Stimulated activated CD8-positive, alpha-beta memory T cell treated with anti-CD3 and anti-CD28 coated beads, Interleukin-7, amount 100 ng/mL, for 1 hour (primary cell): ENCODE measurements at places on chromosomes 13 and 19.

DNA sequence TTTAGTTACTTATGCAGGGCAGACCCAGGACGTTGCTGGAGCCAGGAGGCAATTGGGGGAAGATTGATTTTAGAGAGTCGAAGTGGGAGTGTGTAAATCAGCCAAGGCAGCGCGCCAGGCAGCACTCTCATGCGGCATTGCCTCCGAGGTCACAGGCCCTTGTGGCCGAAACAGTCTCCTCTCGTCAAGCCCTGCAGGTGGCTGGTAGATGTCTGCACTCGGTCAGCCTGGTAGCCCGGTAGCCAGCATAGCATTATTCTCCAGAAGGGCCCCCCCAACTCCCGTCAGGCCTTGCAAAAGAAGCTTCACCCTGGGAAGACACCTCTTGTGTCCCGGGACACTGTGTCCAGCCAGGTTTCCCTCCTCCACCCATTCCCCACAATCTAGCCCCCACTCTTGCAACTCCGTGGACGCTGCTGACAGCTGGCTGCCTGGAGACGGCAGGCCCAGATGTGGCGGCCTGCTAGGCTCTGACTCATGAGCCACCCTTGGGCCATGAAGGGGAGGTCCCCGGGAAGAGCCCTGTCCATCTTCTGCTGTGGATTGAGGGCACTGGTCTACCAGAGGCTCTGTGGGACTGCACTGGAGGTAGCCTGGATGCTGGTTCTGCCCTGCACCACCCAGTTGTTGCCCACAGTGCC lies 2.6 kb upstream of the PEPD start:
- no peak for DNase-seq

- DNase-seq: no peak
Measured at GRCh38 chr19:11420429-11421370, 1.6 kb upstream of the RGL3 start.

DNA sequence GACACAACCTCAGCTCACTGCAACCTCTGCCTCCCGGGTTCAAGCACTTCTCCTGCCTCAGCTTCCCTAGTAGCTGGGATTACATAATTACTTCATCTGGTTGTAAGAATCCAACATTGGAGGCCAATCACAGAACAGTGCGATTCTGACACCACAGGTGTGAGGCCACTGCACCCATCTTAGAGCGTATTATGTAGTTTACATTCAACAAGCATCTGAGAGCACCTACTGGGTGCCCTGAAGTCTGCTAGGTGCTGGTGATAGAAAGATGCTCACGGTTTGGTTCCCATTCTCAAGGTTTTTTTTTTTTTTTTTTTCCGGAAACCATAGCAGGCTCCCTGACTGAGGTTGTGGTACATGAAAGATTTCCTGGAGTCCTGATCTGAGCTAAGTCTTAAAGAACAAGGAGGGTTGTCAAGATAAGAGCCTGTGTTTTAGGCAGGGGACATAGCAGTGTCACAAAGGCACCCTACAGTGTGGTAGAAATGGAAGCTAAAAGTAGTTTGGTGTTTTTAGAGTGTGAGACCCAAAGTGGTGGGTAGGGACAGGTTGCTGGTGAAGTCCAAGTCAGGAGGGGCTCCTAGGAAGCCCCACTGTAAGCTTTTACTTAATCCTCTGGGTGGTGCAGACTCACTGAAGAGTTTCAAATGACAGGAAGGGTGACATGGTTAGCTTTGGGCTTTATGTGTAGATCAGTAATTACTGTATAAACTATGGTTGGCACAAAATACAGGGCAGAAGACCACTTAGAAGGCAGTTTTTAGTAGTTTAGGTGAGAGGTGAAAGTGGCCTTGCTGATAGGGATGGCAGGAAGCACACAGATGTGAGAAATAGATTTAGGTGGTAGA lies 15.2 kb downstream of the SAE1 start:
- no peak for DNase-seq

GRCh38 chr13:107586216-107586615 lies 629.1 kb downstream of the LIG4 start:
- DNase-seq: no peak

DNA sequence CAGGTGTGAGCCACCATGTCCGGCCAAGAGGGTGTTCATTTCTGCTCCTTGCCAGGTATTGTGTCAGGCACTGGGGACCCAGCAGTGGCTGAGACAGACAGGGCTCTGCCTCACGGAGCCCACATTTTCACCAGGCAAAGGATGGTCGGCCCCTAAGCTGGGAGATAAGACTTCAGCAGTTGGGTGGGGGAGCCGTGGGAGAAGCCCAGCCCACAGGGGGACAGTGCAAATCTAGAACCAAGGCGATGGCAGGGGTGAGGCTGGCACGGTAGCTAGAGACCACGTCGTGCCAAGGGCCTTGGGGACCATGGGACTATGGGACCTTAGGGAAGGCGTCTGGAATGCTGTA lies 8.3 kb downstream of the LSR start:
- DNase-seq: no peak

DNA sequence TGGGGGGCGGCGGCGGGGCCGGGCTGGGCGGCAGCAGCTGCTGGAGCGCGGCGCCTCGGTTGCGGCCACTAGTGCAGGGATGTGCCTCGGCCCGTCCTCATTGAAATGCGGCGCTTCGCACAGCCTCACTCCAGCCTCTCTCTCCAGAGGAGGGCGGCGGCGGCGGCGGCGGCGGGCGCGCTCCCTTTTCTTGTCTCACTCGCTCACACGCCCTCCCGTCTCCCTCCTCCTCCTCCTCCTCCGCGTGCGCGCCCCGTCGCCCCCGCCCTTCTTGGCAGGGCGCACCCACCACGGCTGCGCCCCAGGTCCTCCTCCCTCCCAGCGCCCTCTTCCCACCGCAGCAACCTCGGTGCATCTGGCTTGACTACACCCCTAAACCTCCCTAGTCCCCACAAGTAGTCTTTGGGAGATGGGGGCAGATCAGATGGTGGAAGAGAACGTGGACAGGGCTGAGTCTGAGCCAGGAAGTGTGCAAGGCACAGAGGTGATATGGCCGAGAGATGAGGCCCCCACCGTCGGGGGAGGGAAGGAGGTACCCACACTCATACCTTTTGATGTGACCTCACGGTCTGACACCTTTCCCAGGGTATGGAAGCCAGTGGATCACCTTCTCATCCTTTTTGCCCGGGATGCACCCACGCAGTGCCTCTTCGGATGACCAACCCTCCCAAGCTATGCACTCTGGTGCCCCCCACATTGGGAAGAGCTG lies at the start of gene DCLK1:
Gene DCLK1, minus strand, starts transcription at position 161 of the 709 bp plus-strand sequence.
- no peak for DNase-seq

- no peak for DNase-seq
Measured at GRCh38 chr13:44191504-44192171, 182.0 kb upstream of the SERP2 start.

- no peak for DNase-seq
Measured at GRCh38 chr13:87677043-87677495, 5.9 kb downstream of the SLITRK5 start.

DNA sequence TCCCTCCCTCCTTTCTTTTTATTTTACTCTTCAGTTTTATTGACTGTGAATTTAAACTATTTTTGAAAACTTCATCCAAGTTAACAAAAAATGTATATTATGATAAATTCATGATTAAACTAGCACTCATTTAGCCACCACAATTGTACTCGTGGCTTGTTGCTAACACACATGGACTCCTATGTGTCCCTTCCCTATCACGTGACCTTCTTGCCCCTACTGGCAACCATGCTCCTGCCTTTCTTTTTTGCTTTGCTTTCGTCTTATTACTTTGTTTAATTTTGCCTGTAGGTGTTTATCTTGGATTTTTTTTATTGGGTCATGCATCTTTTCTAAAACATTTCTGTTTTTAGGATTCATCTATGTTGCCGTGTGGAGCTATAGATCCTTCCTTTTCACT lies 8.2 kb downstream of the CLC start:
- no peak for DNase-seq

GRCh38 chr13:20394169-20394501 lies 131.5 kb downstream of the CRYL1 start:
- no peak for DNase-seq

DNA sequence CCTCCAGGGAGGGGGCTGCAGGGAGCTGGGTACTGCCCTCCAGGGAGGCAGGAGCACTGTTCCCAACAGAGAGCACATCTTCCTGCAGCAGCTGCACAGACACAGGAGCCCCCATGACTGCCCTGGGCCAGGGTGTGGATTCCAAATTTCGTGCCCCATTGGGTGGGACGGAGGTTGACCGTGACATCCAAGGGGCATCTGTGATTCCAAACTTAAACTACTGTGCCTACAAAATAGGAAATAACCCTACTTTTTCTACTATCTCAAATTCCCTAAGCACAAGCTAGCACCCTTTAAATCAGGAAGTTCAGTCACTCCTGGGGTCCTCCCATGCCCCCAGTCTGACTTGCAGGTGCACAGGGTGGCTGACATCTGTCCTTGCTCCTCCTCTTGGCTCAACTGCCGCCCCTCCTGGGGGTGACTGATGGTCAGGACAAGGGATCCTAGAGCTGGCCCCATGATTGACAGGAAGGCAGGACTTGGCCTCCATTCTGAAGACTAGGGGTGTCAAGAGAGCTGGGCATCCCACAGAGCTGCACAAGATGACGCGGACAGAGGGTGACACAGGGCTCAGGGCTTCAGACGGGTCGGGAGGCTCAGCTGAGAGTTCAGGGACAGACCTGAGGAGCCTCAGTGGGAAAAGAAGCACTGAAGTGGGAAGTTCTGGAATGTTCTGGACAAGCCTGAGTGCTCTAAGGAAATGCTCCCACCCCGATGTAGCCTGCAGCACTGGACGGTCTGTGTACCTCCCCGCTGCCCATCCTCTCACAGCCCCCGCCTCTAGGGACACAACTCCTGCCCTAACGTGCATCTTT lies 7.8 kb upstream of the CEACAM5 start:
- no peak for DNase-seq

- DNase-seq: no peak
Measured at GRCh38 chr13:113518076-113518803, 27.7 kb upstream of the DCUN1D2 start.

- no peak for DNase-seq
Measured at GRCh38 chr19:18045307-18046050, 37.5 kb downstream of the ARRDC2 start.

GRCh38 chr13:100394005-100394695 lies 194.4 kb downstream of the GGACT start:
- no peak for DNase-seq

- DNase-seq: no peak
Measured at GRCh38 chr19:40705950-40706619, 10.6 kb downstream of the COQ8B start.

GRCh38 chr19:33740811-33741396 lies 55.8 kb upstream of the KCTD15 start:
- DNase-seq: no peak

DNA sequence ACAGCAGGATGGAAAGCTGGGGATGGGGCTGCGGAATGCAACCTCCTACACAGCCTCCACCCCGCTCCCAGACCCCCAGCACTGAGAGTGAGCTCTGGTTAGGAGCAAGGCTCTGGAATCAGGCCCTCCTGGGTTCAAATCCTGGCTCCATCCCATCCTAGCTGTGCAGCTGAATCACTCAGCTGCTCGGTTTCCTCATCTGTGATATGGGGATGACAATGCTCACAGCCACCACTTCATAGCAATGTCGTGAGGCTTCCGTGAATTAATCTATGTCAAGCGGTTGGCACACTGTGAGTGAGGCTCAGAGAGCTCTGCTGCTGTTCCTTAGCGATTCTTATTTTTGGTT lies 538 bp downstream of the ACP7 start:
- no peak for DNase-seq

GRCh38 chr19:47494211-47494547 lies 10.2 kb upstream of the KPTN start:
- no peak for DNase-seq

GRCh38 chr13:27775943-27776342 lies 16.3 kb upstream of the GSX1 start:
- DNase-seq: no peak

DNA sequence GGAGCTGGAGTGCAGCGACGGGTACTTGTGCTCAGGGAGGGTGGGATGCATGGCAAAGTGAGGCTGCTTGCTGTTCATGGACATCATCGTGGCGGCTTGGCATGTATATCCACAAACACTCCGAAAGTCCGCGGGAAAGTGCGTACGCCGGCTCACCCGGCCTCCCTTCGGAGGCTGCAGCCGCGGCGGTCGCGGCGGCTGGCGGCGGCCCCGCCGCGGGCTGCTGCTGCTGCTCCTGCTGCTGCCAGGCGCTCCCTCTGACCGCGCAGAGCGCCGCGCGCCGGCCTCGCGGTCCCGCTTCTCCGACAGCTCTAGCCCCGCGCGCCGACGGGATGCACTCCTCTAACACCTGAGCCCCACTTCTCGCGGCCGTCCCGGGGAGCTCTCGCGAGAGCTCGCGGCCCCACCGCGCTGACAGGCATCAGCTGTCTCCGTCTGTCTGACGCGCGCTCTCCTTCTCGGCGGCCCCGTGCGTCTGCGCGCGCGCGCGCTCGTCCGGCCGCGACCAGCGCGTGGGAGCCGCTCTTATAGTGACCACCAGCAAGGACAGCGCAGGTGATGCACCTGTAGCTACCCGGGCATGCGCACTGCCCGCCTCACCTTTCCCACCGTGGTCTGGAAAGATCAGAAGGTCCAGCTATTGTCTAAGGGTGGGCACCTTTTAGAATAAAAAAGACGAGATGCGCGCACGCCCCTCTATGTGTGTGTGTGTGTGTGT lies at the start of gene POU4F1:
Gene POU4F1, minus strand, starts transcription at position 313 of the 718 bp plus-strand sequence. Its CDS starts 226 bp downstream, at position 87.
- no peak for DNase-seq

- no peak for DNase-seq
Measured at GRCh38 chr19:1255186-1256161, 7.1 kb downstream of the MIDN start.

DNA sequence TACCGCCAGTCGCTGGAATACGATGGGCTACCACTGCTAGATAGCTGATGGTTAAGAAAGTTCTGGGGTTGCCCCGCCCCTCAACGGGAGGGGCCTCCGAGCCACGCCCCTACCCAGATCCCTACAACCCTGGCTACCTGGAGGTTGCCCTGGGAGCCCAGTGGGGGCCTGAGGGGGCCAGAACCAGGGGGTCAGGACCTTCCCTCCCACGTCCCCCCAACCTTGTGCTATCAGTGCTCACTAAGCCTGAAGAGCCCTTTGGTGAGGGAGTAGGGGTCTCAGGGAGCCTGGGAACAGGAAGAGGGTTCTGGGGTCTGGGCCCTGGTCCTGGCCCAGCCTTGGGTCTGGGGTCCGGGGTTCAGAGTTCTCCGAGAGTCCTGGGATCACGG lies 8.9 kb downstream of the OCEL1 start:
- no peak for DNase-seq

- no peak for DNase-seq
Measured at GRCh38 chr19:58034477-58034793, 610 bp downstream of the ZSCAN1 start.

DNA sequence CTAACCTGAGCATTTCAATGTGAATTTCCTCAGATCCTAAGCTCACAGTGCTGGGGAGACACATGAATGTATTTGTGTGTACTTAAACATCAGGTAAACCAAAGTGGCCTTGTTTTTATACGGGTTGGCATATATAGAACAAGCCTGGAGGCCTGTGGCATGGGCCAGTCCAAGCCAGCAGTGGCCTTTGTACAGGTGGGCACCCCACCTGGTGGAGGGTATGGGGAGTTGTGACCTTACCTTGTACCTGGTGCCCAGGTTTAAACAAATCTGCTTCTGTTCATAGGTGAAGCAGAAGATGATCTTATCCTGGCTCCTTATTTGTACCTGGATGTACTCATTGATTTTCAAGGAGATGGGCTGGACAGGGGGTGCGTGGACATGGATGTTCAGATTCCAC lies 71.0 kb downstream of the ERICH6B start:
- no peak for DNase-seq
